IMR-90 (cell line): ENCODE measurements at places on chromosomes 1 and 21. TPM values are rescaled to one million over a fixed set of nuclear protein-coding genes. Genes with fewer than 3 reads are reported as not detected.

GRCh38 chr1:27011976-27012563, 580 bp downstream of the TENT5B start:
- no peaks in the 10 kb centered on the region for H3K36me3 ChIP-seq
- H3K4me3 ChIP-seq = peak overlapping the region; percentile 31; the same call in 1 of the 2 replicates
- H3K27me3 ChIP-seq = no peaks in the 10 kb centered on the region
- no peak overlapping the region; the same call in 1 of the 2 replicates for H3K27ac ChIP-seq
- H3K4me1 ChIP-seq = peaks cover 28% of the 10 kb centered on the region

DNA sequence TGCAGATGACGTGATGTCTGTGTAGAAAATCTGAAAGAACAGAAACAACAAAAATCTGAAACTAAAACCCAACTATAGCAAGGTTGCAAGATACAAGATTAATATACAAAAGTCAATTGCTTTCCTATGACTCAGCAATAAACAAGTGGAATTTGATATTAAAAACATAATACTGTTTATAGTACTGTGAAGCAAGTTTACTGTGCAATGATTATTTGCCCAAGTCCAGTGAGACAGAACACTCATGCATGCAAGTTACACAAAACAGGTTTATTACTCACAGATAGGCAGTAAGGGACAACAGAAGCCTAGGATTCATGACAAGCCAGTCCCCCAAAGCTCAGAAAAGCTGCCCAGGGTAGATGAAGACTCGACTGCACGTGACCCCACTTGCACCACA, 62.4 kb upstream of the RAB4A start:
- H3K4me1 ChIP-seq = peaks cover 27% of the 10 kb centered on the region
- H3K27me3 ChIP-seq = no peaks in the 10 kb centered on the region
- peak; percentile 81 for DNase-seq
- no peak overlapping the region for H3K4me3 ChIP-seq
- peak overlapping the region; percentile 99 for H3K27ac ChIP-seq
- H3K36me3 ChIP-seq = no peaks in the 10 kb centered on the region

DNA sequence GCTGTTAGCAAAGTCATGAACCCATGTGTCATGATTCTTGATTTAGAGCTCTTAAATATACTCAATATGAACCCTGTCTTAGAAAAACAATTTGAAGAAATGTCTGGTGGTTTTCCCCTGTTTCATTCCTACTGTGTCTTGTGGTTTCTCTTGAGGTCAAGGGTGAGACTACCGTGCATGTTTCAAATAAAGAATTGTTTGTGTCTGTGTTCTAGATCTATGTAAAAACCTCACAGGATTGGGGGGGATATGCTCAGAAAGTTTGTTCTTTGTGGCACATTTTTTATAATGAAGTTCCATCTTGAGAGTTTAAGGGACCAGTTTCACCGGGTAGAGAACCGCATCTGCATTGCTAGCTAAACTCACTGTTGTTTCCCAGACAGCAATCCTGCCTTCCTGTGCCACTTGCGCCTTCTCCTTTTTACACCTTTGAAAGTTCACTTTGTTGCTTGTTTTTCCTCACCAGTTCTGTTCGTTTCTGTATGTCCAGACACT, 30.9 kb upstream of the CACYBP start:
- no peak overlapping the region for H3K4me3 ChIP-seq
- H3K27me3 ChIP-seq = peaks cover 8% of the 10 kb centered on the region; the same call in 1 of the 2 replicates
- H3K27ac ChIP-seq = no peak overlapping the region
- no peaks in the 10 kb centered on the region for H3K36me3 ChIP-seq
- H3K4me1 ChIP-seq = no peaks in the 10 kb centered on the region
- DNase-seq = peak; percentile 57

DNA sequence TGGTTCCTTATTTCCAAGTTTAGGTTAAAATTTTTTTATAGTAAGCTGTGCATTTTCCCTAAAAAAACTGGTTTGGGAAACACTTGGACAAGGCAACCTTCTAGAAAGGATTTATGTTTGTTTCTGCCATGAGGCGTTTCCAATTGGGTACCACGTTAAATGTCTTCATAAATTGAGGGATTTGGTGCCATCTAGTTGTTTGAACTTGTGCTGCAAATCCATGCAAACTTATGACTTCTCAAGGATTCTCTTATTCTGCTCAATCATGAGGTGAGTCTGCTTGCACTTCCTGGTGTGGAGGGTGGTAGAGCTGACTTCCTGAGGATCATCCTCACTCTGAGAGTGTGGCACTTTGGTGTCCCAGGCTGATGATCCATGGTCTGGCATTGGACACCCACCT, 123.3 kb downstream of the PCNX2 start:
- H3K4me1 ChIP-seq = no peaks in the 10 kb centered on the region
- no peak overlapping the region for H3K27ac ChIP-seq
- H3K27me3 ChIP-seq = no peaks in the 10 kb centered on the region
- H3K36me3 ChIP-seq = peaks cover 14% of the 10 kb centered on the region

DNA sequence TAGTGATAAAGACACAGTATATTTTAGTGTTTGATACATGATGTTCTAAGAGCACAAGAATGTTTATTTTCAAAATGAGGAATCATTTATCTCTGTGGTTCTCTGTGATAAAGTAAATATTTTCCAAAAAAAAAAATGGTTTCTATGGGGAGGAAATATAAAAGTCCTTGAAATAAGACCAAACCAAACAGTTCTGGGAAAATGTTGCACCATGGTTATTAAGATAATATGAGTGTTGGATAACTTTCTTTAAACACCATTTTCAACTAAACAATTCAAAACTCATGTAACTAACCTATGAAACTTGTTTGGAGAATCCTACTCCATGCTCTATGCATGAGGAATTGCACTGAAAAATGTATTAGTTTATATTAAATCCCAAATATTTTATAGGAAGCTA, 184.6 kb downstream of the KCNT2 start:
- peak; percentile 43 for DNase-seq
- no peaks in the 10 kb centered on the region for H3K36me3 ChIP-seq
- peak overlapping the region; percentile 52; the same call in 1 of the 2 replicates for H3K27ac ChIP-seq
- H3K4me1 ChIP-seq = peaks cover 2% of the 10 kb centered on the region; the same call in 1 of the 2 replicates
- H3K27me3 ChIP-seq = no peaks in the 10 kb centered on the region

GRCh38 chr1:200654660-200655059, 15.0 kb downstream of the DDX59 start:
- no peak overlapping the region for H3K27ac ChIP-seq
- H3K4me3 ChIP-seq = no peak overlapping the region
- no peaks in the 10 kb centered on the region for H3K27me3 ChIP-seq
- peaks cover 1% of the 10 kb centered on the region; the same call in 1 of the 2 replicates for H3K4me1 ChIP-seq
- peak; percentile 29 for DNase-seq
- H3K36me3 ChIP-seq = peaks cover 18% of the 10 kb centered on the region

GRCh38 chr1:1916851-1917251, 1.8 kb downstream of the CALML6 start:
- H3K27ac ChIP-seq = no peak overlapping the region
- H3K36me3 ChIP-seq = no peaks in the 10 kb centered on the region
- peaks cover 3% of the 10 kb centered on the region; the same call in 1 of the 2 replicates for H3K27me3 ChIP-seq
- no peak for DNase-seq

GRCh38 chr1:192573499-192573898, 2.1 kb upstream of the RGS1 start:
- H3K27ac ChIP-seq = no peak overlapping the region
- H3K36me3 ChIP-seq = no peaks in the 10 kb centered on the region
- H3K27me3 ChIP-seq = no peaks in the 10 kb centered on the region
- peak; percentile 82 for DNase-seq
- H3K4me1 ChIP-seq = no peaks in the 10 kb centered on the region; the same call in 1 of the 2 replicates
- H3K4me3 ChIP-seq = no peak overlapping the region

DNA sequence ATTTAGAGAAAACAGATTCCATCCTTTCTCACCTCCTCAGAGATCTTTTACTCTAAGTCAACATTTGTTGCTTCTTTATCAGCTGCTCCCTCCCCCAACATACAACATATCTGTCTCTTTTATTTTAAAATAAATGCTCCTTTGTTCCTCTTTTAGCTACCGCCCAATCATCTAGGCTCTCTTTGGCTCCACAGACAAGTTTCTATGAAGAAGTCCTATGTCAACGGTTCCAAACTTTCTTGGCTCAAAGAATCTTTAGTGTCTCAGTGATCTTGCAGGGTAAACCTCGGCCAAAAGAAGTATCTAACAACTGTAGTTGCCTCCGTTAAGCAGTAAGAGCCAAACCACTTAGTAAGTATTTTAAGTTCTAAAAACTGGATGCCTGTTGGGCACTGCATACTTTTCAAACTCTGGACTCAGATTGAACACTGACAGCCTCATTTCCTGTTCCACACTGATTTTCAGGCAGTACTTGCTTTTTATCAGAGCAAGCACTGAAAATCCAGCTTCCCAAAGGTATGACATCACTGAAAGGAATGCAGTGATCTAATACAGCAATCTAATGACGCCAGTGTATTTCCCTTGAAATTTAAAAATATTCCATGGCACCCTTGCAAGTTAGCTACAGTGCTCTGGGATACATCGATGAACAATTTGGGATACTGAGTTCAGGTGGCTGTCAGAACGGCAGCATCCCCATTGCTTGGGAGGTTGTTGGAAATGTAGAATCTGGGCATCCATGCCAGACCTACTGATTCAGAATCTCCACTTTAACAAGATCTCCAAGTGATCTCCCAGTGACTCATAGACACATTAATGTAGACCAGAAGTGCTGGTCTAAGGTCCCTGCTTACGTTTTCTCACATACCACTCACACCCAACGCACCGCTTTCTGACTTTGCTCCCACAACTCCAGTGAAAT, 26.8 kb downstream of the EGLN1 start:
- no peaks in the 10 kb centered on the region for H3K36me3 ChIP-seq
- H3K4me3 ChIP-seq = peak overlapping the region; percentile 5; the same call in 1 of the 2 replicates
- peak overlapping the region; percentile 42 for H3K27ac ChIP-seq

DNA sequence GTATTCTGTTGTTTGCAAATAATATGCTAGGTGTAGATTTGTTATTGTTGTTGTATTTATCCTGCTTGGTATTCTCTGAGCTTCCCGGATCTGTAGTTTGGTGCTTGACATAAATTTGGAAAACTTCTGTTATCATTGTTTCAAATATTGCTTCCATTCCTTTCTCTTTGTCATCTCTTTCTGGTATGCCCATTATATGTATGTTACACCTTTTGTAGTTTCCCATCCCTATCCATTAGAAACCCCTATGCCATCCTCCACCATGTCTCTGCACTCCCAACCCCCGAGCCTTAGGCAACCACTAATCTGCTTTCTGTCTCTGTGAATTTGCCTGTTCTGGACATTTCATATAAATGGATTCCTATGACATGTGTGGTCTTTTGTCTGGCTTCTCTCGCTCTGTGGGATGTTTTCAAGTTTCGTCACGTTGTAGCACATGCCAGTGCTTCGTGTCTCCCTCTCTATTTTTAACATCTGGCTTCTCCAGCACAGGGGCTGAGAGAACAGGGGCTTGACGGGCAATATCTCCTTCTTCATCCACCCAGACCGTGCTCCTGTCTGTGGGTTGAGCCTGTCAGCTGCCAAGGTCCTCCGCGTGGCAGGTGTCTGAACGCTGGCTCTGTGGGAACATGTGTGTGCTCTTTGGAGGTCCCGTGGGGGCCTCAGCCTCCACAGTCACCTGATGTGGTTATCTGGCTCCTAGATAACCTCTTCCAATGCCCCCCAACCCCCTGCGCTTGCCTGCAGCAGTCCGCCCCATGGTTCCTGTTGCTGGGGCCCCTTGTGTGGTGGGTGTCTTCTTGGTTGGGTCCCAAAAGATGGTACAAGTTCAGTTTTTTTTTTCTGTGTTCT, 32.8 kb upstream of the MAN1C1 start:
- peaks cover 4% of the 10 kb centered on the region; the same call in 1 of the 2 replicates for H3K4me1 ChIP-seq
- DNase-seq = no peak
- no peaks in the 10 kb centered on the region for H3K36me3 ChIP-seq
- H3K4me3 ChIP-seq = no peak overlapping the region
- no peak overlapping the region for H3K27ac ChIP-seq
- peaks cover 3% of the 10 kb centered on the region for H3K27me3 ChIP-seq

DNA sequence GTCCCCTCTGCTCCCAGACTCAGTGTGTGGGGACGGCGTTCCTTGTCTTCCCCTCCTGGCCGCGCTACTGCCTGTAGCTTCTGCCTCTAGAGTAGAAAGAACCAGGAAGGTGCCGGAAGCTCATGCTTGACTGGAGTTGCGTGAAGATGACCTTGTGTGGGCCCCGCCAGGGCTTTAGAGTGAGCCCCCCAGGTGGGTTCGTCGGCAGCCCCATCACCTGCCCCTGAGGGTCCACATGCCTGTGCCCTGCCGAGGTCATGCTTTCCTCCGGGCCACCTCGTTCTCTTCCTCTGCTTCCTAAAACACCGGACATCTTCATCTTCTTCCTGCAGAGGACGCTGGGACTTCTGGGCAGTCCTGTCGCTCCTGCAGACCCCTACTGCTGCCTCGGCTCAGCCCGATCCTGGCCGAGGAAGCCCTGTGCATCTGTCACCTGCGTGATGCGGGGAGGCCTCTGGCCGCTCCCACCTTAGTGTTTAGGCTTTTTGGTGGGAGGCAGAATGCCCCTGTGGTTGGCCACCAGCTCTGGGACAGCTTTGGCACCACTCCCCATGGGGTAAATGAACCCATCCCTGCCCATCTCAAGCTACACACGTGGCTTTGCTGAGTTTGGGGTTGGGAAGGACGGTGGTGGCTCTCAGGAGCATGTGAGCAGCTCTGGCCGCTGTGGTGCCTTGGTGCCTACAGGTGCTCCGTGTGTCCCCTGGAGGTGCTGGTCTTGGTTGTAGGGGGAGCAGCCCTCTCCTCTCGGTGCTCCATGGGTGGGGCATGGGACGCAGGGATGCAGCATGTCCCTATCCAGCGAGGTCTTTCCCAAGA, 12.3 kb downstream of the OBSCN start:
- H3K36me3 ChIP-seq = peaks cover 52% of the 10 kb centered on the region
- no peak overlapping the region for H3K4me3 ChIP-seq
- H3K27ac ChIP-seq = no peak overlapping the region
- H3K27me3 ChIP-seq = no peaks in the 10 kb centered on the region

GRCh38 chr1:156081180-156081916, 917 bp downstream of the MEX3A start:
- H3K4me3 ChIP-seq = peak overlapping the region; percentile 71
- peaks cover 15% of the 10 kb centered on the region for H3K36me3 ChIP-seq
- DNase-seq = peak; percentile 35

- no peaks in the 10 kb centered on the region for H3K27me3 ChIP-seq
- DNase-seq = no peak
- peaks cover 13% of the 10 kb centered on the region for H3K36me3 ChIP-seq
Measured at GRCh38 chr1:150808121-150808520, at the start of gene CTSK. Gene CTSK (minus strand): TSS chr1:150808260. CDS start chr1:150806805, 1,455 bp downstream.

ADORA3 gene
- total RNA-seq = not detected in 2 replicates

KRTAP19-1 gene
- not detected in 2 replicates for total RNA-seq

SPRR2F gene
- total RNA-seq = not detected in 2 replicates

CFHR2 gene
- total RNA-seq = not detected in 2 replicates

XPR1 gene
- 25.1 and 25.3 TPM in 2 replicates for total RNA-seq

SYNC gene
- total RNA-seq = 103 and 139 TPM in 2 replicates
